Activated T-cell treated with anti-CD3 and anti-CD28 coated beads, Interleukin-2, amount 50 U/mL, for 1 hour (primary cell): ENCODE measurements at places on chromosomes 2 and 18.

DNA sequence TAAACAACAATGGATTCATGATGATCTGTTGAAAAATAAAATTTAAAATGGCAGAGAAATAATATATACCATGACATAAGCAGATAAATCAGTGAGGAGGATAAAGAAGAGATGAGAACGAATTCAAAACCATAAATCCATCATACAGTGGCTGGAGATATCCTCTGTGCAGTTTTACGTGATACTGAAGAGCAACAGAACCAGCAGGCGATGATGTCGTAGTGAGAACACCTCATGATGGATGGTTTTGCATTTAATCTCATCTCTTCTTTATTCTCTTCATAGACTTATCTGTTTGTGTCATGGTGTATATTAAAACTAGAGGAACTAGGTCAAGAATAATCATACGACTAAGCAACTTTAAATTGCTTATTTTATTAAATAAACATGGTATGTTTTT, 56.3 kb downstream of the TNFRSF11A start:
- no peak for DNase-seq

DNA sequence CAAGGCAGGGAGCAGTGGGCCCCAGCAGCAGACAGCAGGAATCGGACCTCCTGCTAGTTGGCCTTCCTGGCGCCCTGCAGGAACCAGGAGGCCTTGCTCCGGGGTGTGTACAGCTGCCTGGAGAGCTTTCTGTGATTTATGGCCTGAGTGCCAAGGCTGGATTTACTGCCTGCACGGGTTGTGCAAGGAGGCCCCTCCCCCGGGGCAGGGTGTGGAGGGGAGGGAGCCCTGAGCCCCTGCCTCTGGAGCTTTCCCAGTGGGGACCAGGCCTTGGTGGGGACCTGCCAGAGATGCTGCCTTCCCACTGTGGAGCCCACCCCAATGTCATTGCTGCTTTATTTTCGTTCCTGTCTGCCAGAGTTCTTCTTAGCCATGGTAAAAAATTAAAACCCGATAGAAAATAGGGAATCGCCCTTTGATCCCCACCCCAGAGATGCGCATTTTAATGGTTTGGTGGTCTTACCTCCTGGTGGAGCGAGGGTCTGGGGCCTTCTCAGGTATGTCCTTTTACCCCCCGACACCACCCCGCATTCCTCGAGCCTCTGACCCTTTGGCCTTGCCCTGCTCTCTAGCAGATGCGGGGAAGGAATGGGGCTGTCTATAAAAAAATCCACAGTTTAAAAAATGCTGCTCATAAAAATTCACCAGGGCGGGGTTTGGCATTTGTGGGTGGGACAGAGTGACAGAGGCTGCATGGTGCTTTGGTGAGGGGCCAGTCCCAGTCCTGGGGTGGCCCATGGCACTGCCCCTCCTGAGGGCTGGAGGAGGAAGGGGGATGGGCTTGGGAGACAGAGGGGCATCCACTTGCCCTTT, 6.9 kb upstream of the RALB start:
- DNase-seq: no peak

GRCh38 chr2:191187105-191187829, 36.5 kb upstream of the STAT4 start:
- DNase-seq: no peak

DNA sequence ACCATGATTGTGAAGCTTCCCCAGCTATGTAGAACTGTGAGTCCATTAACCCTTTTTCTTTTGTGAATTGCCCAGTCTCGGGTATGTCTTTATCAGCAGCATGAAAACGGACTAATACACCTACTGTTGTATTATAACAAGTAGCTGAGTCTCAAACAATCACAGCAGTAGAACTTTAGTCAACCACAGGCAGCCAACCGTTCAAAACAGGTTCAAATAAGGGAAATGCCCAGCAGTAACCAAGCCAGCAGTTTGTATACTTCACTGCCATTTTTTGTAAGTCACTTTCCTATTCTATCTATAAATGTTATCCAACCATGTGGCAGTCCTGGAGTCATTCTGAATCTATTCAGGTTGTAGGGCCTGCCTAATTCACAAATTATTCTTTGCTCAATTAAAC, 1560.6 kb upstream of the SLC39A10 start:
- DNase-seq: no peak

DNA sequence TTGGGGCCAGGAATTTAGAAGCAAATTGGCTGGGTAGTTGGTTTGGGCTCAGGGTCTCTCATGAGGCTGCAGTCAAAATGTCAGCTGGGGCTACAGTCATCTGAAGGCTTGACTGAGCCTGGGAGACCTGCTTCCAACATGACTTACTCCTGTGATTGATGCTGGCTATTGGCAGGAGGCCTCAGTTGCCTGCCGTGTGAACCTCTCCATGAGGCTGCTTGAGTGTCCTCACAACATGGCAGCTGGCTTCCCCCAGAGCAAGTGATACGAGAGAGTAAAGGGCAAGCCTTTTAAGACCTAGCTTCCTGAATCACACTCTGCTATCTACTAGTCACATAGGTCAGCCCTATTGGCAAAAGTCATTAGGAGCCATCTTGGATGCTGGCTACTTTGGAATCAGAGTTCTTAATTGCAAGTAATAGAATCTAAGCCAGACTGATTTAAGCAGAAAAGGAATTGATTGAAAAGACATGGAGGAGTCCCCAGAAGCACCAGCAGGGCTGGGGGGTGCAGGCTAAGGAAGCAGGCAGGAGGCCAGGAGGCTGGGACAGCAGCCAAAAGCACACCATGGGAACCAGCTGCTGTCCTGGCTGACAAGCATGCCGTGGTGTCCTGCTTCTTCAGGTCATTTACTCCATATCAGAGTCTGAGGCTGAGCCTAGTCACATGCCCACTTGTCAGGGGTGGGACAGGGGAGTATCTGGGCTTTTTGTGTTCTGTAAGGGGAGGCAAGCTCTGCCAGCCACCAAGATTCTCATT, 7.8 kb upstream of the GIGYF2 start:
- DNase-seq: no peak

DNA sequence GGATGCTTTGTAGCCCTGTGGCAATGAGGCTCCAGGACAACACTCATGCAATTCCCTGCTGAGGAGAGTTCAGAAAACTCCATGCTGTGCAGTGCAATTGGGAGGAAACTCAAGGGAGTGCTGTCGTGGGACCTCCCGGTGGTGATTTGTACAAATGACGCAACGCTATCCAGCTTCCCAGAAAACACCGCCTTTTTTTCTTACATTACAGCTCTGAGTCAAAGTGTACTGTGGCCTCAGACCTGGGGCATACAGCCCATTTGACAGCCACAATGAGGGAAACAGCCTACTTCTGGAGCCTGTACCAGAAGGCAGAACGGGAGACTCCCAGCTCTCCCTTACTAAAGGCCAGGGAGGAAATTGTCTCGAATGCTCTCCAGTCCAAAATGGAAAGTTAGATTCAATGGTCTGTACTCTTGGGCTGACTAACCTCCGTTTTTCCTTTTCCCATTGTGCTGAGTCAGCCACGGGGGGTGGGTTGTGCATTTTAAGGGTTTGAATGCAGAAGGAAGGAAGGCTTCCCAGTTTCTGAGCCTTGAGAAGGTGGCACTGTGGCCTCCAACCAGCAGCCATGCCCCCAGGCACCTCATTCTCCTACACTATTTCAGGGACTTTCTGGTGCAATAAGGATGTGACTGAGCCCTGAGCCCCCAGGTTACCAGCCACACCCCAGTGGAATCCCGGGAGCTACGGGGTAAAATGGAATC, 16.4 kb upstream of the CYP1B1 start:
- DNase-seq: no peak

GRCh38 chr2:159226059-159226461, 60.4 kb downstream of the WDSUB1 start:
- no peak for DNase-seq

DNA sequence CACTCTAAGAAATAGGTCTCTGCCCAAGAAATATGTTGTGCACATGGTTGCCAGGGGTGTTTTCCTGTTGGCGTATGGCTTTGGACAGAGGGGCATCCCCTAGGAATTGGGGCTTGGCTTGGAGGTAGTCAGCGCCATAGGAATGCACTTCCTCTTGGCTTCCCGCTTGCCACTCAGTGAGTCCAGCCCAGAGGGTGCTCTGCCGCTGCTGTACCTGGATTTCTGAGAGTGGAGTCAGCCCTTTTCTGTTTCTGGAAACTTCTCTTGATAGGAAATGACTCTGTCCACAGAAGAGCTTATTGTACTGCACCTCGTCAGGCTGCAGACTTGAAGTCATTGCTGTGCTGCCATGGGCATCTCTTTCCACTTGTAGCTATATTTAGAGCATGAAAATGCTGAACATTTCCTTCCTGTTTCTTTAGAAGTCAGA, 116.7 kb upstream of the MGAT5 start:
- no peak for DNase-seq

- no peak for DNase-seq
Observed at GRCh38 chr2:33131749-33132148, 185.0 kb downstream of the LTBP1 start.

DNA sequence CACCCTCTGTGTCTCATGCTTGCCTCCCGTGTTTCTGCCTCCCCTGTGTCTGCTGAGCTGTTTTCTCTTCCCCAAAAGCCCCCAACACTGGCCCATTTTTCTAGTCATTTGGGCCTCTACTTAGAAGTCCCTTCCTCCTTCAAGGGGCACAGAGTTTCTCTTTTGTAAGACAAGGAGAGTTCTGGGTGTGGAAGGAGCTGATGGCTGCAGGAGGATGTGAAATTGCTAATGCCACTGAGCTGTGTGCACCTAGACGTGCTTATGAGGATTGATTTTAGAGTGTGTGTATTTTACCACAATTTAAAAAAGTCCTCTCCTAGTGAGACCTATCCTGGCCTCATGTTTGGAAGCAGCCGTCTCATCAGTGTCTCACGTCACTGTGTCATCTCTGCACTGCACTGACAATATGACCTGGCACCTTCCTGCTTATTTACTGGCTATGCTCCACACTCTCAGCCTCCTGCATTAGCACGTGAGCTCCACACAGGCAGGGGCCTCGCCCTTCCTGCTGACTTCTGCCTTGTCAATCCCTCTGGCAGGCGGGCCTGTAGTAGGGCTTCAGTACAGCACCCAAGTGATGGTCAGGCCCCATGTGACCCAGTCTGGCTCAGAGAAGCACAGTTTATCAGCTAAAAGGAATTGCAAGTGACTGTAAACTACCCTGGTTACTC, 8.0 kb upstream of the MBP start:
- DNase-seq: peak; percentile 51

- DNase-seq: no peak
Observed at GRCh38 chr2:195507447-195508138, 149.4 kb upstream of the SLC39A10 start.

DNA sequence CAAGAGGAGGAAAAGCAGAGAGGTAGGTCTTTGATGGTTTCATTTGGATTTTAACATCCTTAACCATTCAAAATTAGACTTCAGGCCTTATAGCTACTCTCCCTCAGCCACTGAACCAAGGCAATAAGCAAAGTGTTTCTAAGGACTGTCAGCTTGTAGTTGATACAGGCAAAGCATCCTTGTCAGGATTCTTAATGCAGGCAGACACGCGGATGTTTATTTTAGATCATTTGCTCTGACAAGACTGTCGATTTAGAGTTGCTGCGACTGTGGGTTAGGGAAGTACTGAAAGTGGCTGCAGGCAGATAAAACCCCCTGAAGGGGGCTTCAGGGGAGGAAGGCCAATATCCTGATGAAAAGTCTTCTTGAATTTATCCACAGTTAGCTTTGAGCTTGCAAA, 46.6 kb downstream of the CDH20 start:
- DNase-seq: no peak

DNA sequence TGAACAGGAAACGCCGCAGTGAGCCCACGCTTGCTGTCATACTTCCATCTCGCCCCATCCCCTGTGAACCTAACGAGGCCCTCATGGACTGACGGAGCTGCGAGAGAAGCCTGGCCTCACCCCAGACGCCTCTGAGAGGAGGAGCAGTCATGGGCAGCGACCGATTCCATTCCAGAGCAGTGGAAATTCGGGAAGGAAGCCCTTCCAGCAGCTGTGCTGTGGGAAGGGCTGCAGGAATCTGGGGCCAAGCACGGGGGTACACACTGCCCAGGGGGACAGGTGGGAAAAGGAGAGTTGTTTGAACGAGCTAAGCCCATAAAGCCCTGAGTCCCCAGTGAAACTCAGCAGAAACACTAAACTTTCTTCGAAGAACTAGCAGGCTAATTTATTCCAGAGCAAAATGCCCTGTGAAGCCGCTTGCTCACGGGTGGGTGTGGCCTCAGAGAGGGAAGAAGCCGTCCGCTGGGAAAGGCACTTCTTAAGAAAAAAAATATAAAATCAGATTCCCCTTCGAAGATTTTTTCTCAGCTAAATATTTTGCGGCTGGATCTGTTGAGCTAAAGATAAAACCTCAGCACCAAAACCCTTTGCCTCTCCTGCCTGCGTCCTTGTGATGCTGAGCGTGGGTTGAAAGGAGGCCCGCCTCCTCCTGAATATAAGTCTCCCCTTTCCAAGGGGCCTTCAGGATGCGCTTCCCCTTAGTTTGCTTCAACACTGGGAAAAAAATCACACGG, 38.2 kb downstream of the ANKMY1 start:
- DNase-seq: no peak

GRCh38 chr2:224982910-224983711, 59.2 kb downstream of the DOCK10 start:
- DNase-seq: peak; percentile 44

GRCh38 chr2:227406177-227407031, 18.7 kb upstream of the SCYGR1 start:
- DNase-seq: no peak

- DNase-seq: no peak
Observed at GRCh38 chr2:165679621-165680020, 114.4 kb downstream of the GALNT3 start.

DNA sequence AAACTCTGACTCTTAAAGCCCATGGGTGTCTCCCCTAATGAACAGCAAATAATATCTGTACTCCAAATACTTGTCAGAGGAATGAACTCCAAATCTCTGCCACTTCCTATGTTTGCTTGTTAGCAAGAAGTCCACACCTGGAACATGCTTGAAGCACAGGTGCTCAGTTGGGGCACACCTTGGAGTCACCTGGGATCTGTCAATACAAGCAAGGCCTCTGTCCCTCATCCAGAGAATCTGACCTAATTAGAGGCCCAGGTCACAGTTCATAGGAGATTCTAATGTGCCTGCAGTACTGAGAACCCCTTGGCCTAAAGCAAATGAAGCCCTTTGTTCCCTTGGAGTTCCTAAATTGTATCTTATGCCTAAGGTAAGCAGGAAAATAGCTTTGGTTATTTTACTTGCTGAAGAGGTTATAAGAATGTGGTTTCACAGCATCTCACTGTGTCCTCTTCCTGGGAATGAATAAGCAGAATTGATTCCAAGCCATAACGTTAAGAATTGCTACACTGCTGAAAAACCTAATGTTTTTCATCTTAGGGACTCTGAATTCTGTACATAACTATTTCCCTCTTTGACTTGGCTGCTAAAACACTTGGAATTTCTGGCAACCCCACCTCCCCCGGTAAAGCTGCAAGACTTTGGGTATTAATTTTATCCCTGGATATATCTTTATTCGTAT, 113.4 kb downstream of the PIEZO2 start:
- no peak for DNase-seq

- DNase-seq: no peak
Observed at GRCh38 chr2:73862987-73863386, 29.8 kb upstream of the ACTG2 start.
